ENCODE measurements at places on chromosomes 2 and 18. TPM values are rescaled to one million over a fixed set of nuclear protein-coding genes. Genes with fewer than 3 reads are reported as not detected.
A peak's percentile ranks its signal among the peaks of the same experiment; 100 is the strongest.

DNA sequence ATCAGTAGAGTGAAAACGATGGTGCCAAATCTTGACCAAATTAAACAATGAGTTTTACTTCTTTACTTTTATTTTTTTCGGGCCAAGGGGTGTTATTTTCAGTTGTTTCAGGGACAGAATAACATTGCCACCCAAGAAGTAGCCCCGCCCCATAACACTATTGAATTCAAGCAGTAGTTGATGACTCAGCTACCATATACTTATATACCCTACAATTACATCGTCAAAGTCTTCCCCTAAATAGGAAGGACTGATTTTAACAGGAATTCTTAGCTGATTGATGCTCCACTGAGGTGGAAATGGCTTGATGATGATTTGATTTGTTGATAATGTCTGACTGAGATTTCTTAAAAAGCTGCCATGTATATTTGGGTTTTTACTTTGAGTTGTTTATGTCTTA lies 24.7 kb downstream of the LYPD6B start:
- DNase-seq: no peak

The RAB3GAP1 gene
- 26.7 TPM for total RNA-seq

The LPIN1 gene
- 38.5 TPM for total RNA-seq

DNA sequence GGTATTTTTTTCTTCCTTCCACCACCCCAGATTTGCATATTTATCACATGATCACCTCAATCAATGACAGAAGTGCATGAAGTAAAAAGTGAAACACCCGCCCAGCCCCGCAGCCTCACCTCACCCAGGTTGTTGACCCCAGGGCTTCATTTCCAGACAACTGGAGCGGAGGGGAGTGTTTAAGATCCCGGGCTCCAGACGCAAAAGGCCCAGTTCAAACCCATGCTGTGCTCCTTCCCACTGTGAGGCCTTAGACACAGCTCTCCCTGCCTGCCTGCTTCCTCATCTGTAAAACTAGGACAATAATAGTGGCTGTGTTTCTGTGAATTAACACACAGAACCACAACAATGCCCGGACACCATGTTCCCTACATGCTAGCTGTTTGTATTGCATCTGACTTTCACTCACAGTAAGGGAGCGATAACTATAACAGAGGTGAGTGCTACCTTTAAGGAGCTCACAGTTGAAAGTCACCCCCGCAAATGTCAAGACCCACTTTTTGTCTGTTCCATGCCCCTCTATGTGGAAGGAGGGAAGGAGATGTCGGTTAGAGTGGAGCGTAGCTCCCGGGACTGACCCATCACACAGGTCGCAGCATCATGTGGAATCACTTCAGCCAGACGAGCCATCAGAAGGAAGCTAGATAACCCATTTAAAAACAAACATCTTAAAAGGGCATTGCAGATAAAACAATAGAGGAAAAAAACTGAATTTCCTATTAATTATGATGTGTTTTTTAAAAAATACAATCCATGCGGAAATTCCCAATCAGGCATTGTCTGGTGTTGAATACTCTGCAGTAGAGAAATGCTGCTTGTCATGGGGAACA lies 77.5 kb upstream of the DAPL1 start:
- no peak for DNase-seq

DNA sequence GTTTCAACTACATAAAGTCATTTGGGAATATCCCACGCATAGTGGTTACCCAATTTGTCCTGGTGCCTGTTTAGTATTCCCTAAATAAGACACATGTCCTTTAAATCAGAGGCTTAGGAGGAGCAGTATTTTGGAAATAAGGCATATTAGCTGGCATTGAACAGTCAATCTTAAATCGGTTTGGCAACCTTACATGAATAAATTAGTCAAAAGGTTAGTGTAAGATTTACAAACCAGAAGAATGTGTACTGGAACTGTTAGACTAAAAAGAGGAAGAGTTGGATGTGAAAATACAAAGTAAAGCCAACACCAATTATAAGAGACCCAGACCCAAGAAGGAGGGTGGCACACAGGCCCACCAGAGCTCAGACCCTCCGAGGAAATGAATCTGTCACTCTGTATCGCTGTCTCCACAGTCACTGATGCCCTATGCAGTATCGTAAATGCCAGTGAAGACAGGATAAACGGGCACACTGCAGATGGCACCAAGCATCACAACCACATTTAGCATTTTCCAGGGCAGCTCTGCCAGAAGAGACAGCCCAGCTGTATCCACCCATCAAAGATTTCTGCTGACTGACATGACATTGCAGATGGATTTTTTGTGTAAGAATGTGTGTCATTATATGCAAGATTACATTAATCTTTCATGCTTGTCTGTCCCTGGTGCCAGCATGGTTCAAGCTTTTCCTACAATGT lies 90.4 kb downstream of the CERKL start:
- DNase-seq: no peak

The SP5 gene
- total RNA-seq: not detected

GRCh38 chr2:19140463-19141208 lies 217.8 kb downstream of the OSR1 start:
- DNase-seq: peak; percentile 99

The DCC gene
- total RNA-seq: 14.1 TPM

The SEMA4C gene
- total RNA-seq: 11.2 TPM

GRCh38 chr18:21242141-21242779 lies at the start of gene GREB1L:
Gene GREB1L (plus strand): TSS chr18:21242232. CDS start chr18:21383519, 141,287 bp downstream.
- DNase-seq: peak; percentile 67

The ESPNL gene
- total RNA-seq: 0.85 TPM

DNA sequence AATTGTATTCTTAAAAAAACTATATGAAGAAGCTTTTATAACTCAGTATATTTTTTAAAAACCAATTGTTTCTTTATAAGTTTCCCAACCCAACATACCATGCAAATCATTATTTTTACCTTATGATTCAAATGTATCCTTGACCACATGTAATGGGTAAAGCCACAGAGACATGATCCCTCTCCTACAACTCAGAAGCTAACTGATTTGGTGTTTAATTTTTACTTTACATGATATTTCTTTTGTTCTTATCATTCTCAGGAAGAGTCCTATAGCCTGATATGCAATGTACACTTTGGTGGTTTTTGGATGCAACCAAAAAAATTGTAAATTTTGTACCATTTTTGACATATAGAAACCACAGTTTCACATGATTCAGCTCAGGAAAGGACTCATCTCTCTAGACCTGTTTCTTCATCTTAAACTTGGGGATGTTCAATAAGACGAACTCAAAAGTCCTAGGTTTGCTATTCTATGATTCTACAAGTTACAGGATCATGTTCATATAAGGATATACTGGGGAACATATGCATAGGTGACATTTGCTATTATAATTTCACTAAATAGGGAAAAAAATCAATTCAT lies 85.2 kb upstream of the RBBP8 start:
- DNase-seq: no peak

DNA sequence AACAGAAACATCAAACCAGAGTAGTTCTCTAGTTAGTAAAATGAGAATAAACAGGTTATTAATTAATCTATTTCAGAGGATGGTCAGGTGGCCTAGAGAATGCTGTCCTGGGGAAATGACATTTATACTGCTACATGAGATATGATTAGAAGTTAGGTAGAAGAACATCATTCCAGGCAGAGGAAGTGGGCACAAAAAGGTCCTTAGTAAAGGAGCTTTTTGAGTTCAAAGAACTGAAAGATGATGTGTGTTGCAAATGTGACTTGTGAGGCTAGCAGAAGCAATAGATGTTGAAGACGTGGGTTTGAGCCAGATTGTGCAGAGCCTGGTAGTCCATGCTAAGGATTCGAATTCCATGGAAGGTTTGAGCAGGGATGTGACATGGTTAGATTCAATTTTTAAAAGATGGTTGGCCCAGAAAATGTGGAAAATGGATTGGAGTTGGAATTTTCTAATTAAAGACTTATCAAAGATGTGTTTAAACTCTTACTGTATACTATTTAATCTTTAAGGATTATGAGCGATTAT lies 34.2 kb downstream of the RAB10 start:
- DNase-seq: peak; percentile 24

- DNase-seq: no peak
These were observed 136.8 kb upstream of the EPHA4 start for GRCh38 chr2:221708902-221709301.

DNA sequence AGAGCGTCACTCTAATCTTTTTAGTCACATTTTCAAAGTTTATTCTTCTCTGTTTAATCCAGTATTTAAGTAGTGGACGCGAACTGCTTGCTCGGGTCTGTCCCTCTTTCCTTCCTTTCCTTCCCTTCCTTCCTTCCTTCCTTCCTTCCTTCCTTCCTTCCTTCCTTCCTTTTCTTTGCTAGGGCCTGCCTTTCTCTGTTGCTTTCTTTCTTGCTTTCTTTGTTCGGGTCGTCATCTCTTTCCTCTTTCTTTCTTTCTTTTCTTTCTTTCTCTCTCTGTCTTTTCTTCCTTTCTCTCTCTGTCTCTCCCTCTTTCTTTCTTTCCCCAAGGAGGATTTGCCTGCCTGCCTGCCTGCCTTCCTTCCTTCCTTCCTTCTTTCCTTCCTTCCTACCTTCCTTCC lies 3.0 kb upstream of the ACKR3 start:
- DNase-seq: no peak

GRCh38 chr18:336713-337112 lies 68.9 kb upstream of the THOC1 start:
- no peak for DNase-seq

- DNase-seq: no peak
These were observed 27.2 kb upstream of the NOL4 start for GRCh38 chr18:34251919-34252318.
